ENCODE measurements at places on chromosomes 11 and 22.

DNA sequence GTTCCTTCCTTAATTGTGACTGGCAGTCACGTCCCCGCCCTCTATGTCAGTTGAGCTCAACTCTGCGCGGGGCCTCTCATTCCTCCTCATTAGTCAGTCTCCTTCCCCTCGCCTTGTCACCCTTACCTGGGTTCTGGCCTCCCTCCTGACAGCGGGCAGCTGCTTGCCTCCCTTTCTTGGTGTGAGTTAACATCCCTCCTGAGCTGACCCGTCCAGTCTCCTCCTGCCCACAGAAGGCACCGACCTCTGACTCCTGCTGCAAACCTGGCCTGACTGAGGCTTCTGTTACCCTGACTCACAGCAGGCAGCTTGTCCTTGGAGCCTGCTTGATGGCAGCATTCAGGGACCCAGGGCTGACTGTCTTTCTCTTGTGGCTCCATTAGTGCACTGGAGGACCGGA is 45.2 kb downstream of the GRIK4 start:
- DNase-seq: no peak

DNA sequence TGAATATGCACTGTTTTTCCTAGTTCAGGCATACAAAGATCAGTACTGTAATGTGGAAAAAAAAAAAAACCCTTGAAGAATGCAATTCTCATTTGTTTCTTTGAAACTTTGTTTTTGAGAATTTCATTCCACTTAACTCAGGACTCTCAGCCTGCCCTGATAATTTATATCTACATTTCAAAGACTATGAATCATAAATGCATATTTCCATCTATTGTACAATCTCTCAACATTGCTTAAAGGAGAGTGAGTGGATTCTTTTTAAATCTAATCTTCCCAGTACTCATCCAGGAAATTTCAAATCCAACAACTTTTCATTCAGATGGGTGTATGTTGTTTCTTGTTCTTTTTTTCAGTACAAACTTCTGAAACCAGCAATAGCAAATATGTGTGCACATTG is 322.2 kb upstream of the DDI1 start:
- no peak for DNase-seq

DNA sequence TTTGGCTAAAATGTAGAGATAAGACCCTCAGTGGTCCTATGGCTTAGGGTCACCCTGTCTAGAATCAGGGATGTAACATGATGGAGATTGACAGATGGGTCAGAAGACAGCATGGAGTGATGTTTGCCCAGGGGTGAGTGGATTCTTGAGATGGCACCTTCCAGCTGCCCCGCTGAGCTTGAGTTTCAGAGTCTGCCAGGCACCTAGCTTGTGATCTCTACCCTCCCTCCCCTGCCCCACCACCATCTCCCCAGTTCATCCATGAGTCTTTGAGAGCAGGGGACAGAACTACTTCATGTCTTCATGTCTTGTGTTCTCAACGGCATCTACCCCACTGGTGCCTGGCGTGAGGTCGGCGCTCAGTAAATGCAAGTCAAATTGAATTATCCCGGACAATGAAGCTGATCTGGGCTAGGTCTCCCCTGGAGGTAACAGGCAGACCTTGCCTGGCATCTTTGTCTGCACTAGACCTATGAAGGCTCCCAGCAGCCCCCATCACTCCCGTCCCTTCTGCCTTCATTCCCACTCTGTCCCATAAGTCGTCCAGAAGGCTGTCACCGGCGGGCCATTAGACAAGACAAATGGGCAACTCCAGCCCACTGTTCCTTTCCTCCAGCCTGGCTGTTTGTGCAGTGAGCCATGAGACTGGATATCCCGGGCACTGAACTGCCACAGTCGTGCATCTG is 239.2 kb upstream of the TBCEL start:
- no peak for DNase-seq

- no peak for DNase-seq
These were observed 37.9 kb downstream of the CELF1 start for GRCh38 chr11:47514825-47515647.

GRCh38 chr22:37258753-37259401 is 14.8 kb upstream of the RAC2 start:
- DNase-seq: no peak

Measured in pulmonary artery endothelial cell (primary cell).